Esophagus squamous epithelium (tissue), 5 donors: ENCODE measurements at places on chromosomes 11 and 22.
A peak's percentile ranks its signal among the peaks of the same experiment; 100 is the strongest.

GRCh38 chr11:61954106-61954850, 4.1 kb downstream of the BEST1 start:
- peak overlapping the region; percentile 75 for H3K27ac ChIP-seq
- H3K27me3 ChIP-seq, result no peaks in the 10 kb centered on the region
- peak overlapping the region; percentile 37 for H3K4me3 ChIP-seq

GRCh38 chr22:45882881-45883810, 93.8 kb downstream of the WNT7B start:
- H3K27ac ChIP-seq, result no peak overlapping the region
- no peak overlapping the region for H3K4me3 ChIP-seq
- H3K4me1 ChIP-seq, result peaks cover 47% of the 10 kb centered on the region
- H3K27me3 ChIP-seq, result no peaks in the 10 kb centered on the region

DNA sequence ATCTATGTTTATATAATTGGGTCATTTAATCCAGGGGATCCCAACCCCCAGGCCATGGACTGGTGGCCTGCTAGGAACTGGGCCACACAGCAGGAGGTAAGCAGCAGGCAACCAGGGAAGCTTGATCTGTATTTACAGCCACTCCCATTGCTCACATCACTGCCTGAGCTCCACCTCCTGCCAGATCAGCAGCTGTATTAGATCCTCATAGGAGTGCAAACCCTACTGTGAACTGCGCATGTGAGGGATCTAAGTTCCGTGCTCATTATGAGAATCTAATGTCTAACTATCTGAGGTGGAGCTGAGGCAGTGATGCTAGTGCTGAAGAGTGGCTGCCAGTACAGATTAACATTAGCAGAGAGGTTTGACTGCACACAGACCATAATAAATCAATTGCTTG, 32.8 kb downstream of the MS4A2 start:
- no peaks in the 10 kb centered on the region for H3K4me1 ChIP-seq
- no peak overlapping the region for H3K27ac ChIP-seq
- H3K36me3 ChIP-seq, result no peaks in the 10 kb centered on the region
- H3K4me3 ChIP-seq, result no peak overlapping the region

DNA sequence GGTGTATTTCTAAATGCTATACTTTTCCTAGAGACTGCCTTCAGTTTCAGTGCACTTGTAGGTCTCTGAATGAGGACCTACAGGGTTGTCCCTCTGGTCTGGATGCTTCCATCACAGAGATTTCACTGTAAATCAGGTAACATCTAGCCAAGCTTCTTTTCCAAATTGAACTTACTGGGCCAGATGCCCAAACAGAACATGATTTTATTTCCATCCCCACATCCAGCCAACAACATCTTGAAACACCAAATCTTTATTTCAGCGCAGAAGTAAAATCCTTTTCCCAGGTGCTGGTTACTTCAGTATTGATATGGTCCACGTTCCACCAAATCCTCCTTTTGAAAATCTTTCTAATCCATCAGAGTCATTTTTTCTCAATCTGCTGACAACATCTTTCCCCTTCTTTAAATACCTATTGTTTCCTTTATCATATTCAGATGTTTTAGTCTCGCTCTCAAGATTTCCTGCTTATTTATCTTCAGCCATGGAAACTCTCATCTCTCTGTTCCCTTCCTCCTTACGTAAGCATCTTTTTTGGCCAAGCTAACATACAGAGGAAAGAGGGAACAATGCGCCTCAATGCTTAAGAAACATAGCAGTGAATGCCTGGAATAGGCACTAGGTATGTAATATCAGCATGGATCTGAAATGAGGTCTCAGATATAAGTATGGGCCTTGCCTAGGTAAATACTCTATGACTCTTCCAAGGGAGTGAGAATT, 201.2 kb upstream of the MTNR1B start:
- H3K27me3 ChIP-seq, result no peaks in the 10 kb centered on the region
- no peak overlapping the region for H3K4me3 ChIP-seq

- peaks cover 27% of the 10 kb centered on the region for H3K27me3 ChIP-seq
- no peaks in the 10 kb centered on the region for H3K36me3 ChIP-seq
- no peaks in the 10 kb centered on the region for H3K4me1 ChIP-seq
These were observed 47.2 kb downstream of the CYTH4 start for GRCh38 chr22:37329238-37330140.

- H3K4me3 ChIP-seq, result no peak overlapping the region
- peaks cover 86% of the 10 kb centered on the region for H3K4me1 ChIP-seq
These were observed 3.0 kb downstream of the RASL10A start for GRCh38 chr22:29312218-29313125.

- no peaks in the 10 kb centered on the region for H3K36me3 ChIP-seq
- H3K4me3 ChIP-seq, result no peak overlapping the region
- H3K27ac ChIP-seq, result no peak overlapping the region
- no peaks in the 10 kb centered on the region for H3K27me3 ChIP-seq
- no peak for DNase-seq
These were observed 26.8 kb downstream of the POU2AF1 start for GRCh38 chr11:111352231-111352746.

GRCh38 chr11:31408201-31408600, 38.5 kb downstream of the DNAJC24 start:
- H3K4me3 ChIP-seq, result no peak overlapping the region
- no peaks in the 10 kb centered on the region for H3K36me3 ChIP-seq
- no peak for DNase-seq
- peaks cover 8% of the 10 kb centered on the region for H3K4me1 ChIP-seq
- H3K27ac ChIP-seq, result no peak overlapping the region

DNA sequence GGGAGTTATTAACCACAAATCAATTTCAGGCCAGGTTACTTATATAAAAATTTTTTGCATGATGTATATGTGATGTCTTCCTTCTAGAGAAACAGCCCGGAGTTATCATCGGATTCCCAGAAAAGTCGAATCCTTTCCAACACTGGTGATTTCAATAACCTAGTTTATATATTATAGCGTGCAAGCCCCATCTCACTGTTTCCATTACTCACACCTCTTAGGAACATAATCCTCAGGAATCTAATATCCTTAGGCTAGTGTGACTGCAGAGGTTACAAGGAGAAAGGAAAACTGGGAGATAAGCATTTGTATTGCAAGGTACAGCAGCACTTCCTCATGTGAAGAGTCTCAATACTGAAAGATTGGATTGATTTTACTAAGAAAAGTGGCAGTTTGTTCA, 20.3 kb downstream of the ARHGAP20 start:
- no peaks in the 10 kb centered on the region for H3K36me3 ChIP-seq
- H3K4me3 ChIP-seq, result no peak overlapping the region
- no peak overlapping the region for H3K27ac ChIP-seq
- no peaks in the 10 kb centered on the region for H3K4me1 ChIP-seq

DNA sequence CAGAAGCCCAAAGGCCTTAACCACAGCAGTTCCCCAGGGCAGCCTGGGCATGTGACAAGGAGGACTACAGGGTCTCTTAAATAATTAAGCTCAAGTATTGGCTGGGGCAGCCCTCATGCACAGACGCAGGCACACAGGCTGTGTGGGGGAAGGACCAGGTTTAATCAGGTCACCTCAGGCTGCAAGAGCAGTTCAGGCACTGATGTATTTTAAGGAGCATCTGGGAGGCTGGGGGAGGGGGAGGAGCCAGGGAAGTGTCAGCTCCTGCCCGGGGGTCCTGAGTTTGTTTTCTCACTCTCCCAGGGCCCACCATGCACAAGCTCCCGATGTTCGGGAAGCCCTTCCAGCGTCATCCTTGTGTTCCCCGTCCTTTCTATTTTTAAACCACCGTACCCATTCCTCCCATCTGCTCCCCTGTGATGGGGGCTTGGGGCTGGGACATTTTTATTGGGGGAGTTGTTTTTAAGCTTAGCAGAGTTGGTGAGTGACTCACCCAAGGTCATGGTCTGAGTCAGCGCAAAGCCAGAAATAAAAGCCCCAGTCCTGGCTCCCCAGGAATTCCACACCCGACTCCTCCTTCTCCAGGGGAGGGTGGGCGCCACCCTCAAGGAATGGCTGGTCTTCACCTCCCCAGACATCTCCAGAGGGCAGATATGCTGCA, 2.4 kb downstream of the CSDC2 start:
- H3K27me3 ChIP-seq, result peaks cover 46% of the 10 kb centered on the region
- H3K4me3 ChIP-seq, result peak overlapping the region; percentile 8
- no peaks in the 10 kb centered on the region for H3K36me3 ChIP-seq
- no peak for DNase-seq

DNA sequence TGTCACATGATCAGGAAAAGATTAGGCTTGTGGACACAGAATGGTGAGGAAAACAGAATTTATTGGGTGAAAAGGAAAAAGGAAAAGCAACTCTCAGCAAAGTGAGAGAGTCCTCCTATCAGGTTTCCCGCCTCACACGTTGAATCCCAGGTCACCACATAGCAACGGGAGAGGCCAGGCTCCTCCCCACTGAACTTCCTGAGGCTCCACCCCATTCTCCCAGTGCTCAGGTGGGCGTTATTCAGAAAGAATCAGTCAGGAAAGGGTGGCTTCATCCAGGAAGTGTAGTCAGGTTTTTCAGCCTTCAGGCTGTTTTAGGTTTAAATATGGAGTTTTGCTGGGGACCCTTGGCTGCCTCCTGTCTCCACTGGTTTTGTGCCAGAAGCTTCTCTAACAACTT, 66.9 kb downstream of the SPON1 start:
- no peaks in the 10 kb centered on the region for H3K27me3 ChIP-seq
- peaks cover 9% of the 10 kb centered on the region for H3K4me1 ChIP-seq
- no peak overlapping the region for H3K4me3 ChIP-seq
- peak overlapping the region; percentile 70 for H3K27ac ChIP-seq
- DNase-seq, result no peak

DNA sequence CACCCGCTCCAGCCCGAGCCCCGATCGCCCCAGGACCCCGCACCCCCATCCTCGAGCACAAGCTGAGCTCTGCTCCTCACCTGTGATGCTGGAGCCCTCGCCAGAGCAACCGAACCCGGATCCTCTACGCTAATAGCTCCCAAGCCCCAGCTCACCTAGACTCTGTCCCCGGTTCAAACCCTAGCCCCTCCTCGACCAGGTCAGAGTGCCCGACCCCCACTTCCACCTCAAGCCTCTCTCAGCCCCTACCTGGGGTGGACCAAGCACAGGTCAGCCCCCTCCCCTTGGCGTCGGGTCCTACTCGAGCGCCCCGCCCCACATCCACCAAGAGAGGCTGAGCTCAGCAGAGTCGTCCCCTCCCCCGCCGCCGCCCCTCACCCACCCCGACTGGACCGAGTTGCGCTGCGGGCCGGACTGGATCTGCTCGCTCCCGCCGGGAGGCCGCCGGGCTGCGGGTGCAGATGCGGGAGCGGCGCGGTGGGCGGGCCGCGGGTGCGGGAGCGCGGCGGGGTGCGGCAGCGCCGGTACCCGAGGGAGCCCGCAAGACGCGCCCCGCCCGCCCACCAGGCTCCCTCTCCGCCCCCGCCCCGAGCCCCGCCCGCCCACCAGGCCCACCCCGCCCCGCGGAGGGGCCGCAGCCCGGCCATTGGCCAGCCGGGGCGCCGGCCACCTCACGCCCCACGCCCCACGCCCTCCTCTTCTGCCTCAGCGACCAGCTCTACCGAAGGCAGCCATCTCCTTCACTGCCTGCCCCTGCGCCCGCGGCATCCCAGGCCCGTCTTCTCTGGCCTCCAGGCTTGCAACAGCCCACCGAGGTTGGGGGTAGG, 577 bp upstream of the DKK3 start:
- H3K4me3 ChIP-seq, result peak overlapping the region; percentile 81
- peak overlapping the region; percentile 77 for H3K27ac ChIP-seq
- DNase-seq, result no peak
- H3K27me3 ChIP-seq, result no peaks in the 10 kb centered on the region
- peaks cover 26% of the 10 kb centered on the region for H3K4me1 ChIP-seq
- H3K36me3 ChIP-seq, result no peaks in the 10 kb centered on the region

DNA sequence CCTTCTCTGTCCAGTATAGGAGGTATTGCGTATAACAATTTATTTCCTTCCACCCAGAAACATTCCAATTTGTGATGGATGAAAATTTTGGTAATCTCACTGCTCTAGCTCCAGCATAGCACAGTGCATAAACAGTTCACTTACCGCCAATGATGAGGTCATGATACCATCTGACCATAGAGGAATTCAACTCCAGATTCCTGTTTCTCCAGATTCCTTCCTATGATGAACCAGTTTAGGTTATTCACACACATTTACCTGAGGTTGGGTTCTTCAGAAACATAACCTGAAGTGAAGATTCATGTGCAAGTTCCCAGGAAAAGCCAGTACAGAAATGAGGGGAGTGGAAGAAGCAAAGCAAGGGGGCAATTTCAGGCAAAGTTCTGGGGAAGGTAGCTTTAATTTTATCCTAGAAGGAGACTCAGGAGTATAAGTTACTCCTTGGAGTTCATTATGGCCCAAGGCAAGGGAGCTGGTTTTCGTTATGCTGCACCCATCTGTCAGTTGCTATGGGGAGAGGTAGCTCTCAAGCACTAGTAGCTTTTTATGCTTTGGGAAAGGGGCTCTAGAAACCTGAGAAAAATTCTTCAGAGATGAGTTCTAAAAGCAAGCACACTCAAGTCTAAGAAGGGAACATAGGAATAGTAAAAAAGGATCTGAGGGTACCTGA, 121.6 kb downstream of the CASP12 start:
- no peaks in the 10 kb centered on the region for H3K36me3 ChIP-seq
- DNase-seq, result no peak
- no peaks in the 10 kb centered on the region for H3K27me3 ChIP-seq
- no peak overlapping the region for H3K27ac ChIP-seq
- H3K4me3 ChIP-seq, result no peak overlapping the region

DNA sequence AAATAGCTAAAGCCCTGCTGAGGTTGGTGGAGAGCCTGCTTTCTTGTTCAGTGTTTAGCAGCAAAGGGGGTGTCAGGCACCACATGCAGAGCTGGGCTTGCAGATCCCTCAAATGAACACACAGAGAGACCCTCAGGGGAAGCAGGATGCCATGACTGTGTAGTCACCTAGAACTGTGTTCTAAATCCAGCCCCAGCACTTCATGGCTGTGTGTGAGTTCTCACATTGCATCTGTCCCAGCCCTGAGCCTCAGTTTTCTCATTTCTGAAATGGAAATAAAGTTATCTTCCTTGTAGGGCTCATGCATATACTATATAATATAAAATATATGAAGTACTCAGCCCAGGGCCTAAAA, 47.1 kb downstream of the CWC15 start:
- H3K36me3 ChIP-seq, result no peaks in the 10 kb centered on the region
- no peaks in the 10 kb centered on the region for H3K27me3 ChIP-seq
- H3K4me1 ChIP-seq, result peaks cover 34% of the 10 kb centered on the region
- H3K27ac ChIP-seq, result peak overlapping the region; percentile 74

DNA sequence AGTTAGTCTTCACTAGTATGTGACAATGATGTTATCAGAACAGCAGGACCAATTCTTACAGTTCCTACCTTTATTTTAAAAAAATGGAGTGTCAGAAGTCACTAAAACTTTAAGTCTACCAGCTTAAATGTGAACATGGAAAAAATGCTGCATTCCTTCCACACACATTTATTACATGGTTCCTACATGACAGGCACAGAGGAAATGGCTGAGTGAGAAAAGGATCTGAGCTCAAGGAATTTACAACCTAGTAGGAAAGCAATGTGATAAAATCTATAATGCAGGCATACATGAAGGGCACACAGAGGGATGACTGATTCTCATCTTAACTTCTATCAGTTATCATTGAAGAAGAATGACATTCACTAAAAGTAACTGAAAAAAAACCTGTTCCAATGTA, 23.0 kb downstream of the CLDN25 start:
- no peak for DNase-seq
- no peak overlapping the region for H3K27ac ChIP-seq
- no peaks in the 10 kb centered on the region for H3K27me3 ChIP-seq
- H3K4me1 ChIP-seq, result no peaks in the 10 kb centered on the region
- peaks cover 2% of the 10 kb centered on the region for H3K36me3 ChIP-seq

- no peak overlapping the region for H3K27ac ChIP-seq
- no peak overlapping the region for H3K4me3 ChIP-seq
- no peaks in the 10 kb centered on the region for H3K36me3 ChIP-seq
- H3K4me1 ChIP-seq, result no peaks in the 10 kb centered on the region
- DNase-seq, result no peak
These were observed 22.5 kb downstream of the TP53I11 start for GRCh38 chr11:44928144-44928543.
